Kidney epithelial cell (primary cell): ENCODE measurements at places on chromosomes 5 and 9. TPM values are rescaled to one million over a fixed set of nuclear protein-coding genes. Genes with fewer than 3 reads are reported as not detected.
A peak's percentile ranks its signal among the peaks of the same experiment; 100 is the strongest.

DNA sequence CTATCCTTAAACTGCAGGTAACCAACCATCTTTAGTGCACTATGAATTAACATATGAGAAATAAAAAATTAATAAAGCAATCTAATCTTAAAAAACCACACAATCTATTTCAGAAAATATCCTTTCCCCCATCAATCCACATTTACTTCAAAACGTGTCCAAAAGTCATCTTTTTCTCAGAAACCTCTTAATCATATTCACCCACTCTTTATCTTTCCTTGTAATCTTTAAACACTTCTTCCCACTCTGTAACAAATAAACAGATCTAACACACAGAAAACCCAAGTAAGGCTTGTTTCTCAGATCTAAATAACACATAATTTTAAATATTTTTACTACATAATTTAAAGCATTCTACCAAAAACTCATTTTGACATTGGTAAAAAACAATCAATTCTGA lies 44.4 kb downstream of the EFCAB9 start:
- no peak for DNase-seq

DNA sequence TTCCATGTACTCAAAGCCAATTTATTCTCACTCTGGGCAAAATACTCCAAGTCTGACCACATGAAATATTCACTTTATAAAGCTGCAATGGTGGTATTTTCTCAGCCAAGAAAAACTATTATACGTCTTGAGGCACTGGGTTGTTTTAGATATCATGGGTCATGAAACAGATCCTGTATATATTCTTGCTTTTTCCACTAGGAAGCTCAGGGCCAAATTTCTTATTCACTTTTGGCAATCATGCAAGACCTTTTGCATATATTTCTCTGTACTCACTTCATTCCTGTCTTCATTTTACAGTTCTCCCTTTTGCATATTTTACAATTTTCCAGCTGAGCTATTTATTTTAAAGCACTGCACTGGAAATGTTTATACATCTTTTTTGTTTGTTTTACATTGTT lies 49.8 kb downstream of the GABBR2 start:
- no peak for DNase-seq

- peak; percentile 31 for DNase-seq
Measured at GRCh38 chr9:126395439-126396212, 69.0 kb downstream of the MVB12B start.

DNA sequence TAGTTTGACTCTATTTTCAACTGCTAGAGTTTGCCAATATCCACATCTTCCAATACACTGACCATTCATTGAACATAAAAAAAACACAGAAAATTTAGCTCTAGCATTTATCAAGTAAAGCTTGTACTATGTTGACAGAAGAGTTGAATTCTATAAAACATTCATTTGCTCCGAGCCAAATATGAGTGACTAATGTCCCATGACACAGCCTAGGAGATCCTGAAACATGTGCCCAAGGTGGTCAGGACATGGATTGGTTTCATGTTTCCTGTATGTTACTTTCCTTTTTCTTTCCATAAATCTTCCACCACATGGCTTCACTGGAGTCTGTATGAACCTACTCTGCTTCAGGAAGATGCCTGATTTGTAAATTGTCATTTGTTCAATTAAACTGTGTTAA lies 122.4 kb upstream of the PRDM9 start:
- DNase-seq: no peak

GRCh38 chr5:38426490-38426889 lies 130.0 kb downstream of the LIFR start:
- no peak for DNase-seq

- no peak for DNase-seq
Measured at GRCh38 chr5:174759091-174759490, 34.7 kb downstream of the MSX2 start.

DNA sequence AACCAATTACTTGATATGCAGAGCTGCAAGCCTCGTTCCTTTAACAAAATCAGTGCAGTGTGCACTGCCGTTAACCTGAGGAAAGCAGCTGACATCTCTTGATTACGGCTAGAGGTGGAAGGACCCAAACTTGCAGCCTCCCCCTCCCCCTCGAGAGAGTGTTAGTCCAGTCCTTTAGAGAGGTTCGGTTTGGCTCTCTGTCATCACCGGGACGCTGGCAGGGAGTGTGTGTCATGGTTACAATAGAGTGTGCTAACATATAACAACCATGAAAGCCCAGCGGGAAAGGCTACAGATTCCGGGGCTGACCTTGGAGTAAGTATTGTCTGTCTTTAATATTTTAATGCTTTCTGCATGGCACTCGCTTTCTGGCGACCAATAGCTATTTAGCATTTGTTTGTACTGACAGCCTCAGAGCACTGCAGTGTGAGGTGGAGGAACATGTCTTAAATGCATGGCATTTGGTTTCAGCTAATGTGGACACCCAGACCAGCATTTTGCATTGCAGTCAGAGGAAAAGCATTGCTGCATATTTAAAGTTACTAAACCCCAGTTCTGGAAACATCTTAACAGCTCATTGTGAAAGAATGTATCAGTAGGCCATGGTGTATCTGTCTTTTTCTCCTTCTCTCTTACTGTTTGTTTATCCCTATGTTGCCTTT lies 237.5 kb downstream of the CD180 start:
- DNase-seq: peak; percentile 31

GRCh38 chr5:67193439-67193807 lies 3.2 kb downstream of the CD180 start:
- no peak for DNase-seq

DNA sequence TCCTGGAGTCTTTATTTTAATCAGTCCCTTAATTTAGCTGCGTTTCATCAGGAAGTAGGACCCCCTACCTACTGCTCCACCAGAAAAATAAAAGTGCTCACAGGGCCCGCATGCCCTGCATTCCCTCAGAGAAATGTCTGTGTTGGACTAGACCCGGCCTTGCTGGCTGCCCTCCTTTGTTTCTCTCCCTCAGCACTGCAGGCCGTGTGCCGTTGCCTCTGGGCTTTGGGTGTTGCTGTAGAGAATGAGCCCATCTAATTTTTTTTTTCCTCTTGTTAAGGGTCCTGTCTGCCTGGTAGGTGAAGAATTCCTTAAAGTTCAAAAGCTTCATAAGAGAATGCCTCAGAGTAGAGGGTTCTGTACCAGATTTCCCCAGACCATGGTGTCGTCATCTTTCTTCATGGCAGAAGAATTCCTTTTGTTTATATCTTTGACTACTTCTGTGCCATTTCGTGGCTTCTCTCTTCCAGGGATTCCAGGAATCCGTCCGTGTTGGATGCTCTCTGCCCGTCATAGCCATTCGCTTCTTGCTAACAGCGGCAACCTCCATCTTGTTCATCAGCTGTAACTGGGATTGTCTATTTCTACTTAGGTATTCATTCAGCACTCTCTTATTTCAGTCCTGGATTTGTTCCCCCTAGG lies 49.8 kb upstream of the ANGPTL2 start:
- DNase-seq: no peak

DNA sequence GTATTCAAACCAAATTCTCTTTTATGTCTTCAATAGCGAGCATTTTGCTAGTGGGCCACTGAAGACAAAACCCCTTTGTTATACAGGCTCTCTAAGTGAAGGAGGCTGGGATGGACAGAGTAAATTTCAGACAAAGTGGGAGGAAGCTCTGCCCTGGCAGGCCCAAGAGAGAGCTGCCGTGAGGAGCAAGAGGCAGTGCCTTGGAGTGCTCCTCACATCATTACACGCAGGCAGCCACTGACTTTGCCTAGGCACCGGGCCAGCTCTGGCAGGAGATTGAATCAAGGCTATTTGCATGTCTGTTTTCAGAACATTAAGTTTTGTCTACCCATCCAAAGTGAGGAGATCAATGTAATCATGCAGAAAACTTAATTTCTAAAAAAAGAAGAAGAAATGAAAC lies 167.7 kb downstream of the CCDC192 start:
- DNase-seq: no peak

GRCh38 chr5:23626961-23627360 lies 119.6 kb downstream of the PRDM9 start:
- no peak for DNase-seq

DNA sequence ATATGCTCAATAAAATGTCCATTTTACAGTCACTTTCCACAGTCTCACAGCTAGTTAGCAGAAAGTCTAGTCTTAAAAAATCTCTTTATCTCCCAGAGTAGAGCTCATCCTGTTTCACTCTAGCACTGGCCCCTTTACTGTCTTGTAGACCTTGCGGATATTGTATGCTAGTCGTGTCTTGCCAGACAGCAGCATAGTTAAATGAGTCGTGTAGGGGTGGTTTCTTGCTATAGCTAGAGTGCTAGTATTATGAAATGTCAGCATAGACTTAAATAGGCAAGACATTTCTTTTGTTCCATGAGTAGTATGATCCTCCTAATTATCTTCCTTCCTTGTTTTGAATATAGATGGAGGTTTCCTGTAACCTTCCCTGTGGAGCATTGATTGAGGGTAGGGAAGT lies 77.4 kb downstream of the C7 start:
- no peak for DNase-seq

- no peak for DNase-seq
Measured at GRCh38 chr5:172293745-172294342, 10.3 kb upstream of the UBTD2 start.

DNA sequence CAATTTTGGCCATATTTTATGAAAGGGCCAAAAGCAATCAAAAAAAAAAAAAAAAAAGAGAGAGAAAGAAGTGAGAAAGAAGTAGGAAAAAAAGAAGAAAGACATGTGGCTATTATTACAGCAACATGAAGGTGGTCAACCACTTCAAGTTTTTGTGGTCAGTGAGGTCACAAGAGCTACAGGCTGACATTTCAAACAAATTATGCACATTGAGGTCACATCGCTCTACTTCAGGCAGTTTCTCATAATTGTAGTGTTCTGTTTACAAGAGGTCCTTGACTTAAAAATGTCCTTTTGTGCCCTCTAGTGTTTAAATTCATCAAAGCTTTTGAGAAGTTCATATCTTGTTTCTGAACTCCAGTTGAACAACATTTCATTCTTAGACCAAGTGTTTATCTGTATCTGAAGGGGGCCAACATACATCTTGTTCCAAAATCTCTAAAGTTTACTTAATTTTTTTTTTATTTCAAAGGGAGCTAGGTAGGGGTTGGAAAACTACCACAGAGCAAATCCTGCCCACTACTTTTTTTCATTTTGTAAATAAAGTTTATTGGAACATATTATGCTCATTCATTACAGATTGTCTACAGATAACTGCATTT lies 513.1 kb downstream of the PDE4D start:
- DNase-seq: peak; percentile 70

- DNase-seq: no peak
Measured at GRCh38 chr9:70493029-70493428, 78.6 kb upstream of the KLF9 start.

- DNase-seq: no peak
Measured at GRCh38 chr9:1025131-1025530, 25.0 kb upstream of the DMRT2 start.

RHOBTB3 gene
- 68.4 and 93.5 TPM in 2 replicates for total RNA-seq

CSF2 gene
- total RNA-seq: 6.7 and 10.5 TPM in 2 replicates

ANKRD31 gene
- 0.07 and 0.21 TPM in 2 replicates for total RNA-seq

MEGF10 gene
- 0.96 and 1.3 TPM in 2 replicates for total RNA-seq

CARTPT gene
- not detected in 2 replicates for total RNA-seq

GARIN3 gene
- not detected in 2 replicates for total RNA-seq
